Endothelial cell of umbilical vein (primary cell): ENCODE measurements at places on chromosomes 3 and 15.
A peak's percentile ranks its signal among the peaks of the same experiment; 100 is the strongest.

DNA sequence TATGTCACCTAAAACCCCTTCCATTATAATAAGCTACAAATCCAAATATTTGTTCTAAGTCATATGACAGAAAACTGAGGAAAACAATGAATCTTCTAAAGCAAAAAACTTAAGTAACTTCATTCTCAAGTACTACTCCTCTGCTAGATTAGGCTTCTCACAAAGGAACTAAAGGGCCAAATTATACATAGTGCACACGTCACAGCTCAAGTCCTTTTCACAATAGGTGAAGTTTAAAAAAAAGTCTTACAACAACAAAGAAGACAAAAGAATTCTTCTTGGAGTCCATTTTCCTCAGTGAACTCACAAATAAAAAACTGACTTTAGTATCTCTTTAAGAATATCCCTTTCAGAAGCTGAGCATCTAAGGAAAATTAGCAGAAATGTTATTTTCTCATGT is 479.9 kb downstream of the MAGI1 start:
- no peak for DNase-seq

DNA sequence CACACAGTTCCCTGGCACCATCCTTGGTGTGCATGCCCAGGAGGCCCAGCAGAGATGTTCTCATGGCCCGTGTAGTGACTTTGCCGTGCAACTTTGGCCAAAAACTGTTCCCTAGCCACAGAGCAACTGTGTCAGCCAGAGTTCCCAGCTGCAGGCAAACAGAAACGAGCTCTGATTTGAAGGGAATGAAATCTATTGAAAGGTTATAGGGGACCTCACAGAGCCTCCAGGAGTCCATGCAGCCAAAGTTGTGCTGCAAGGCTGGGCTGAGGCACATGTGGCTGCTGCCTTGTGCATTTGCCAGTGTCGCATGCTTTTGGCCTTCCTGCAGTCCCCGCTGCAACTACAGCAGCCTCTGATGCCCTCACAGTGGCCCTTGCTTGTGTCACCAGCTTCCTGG is 70.5 kb downstream of the PLXNA1 start:
- DNase-seq = no peak

- DNase-seq = peak; percentile 73
These were observed 653.6 kb downstream of the NAALADL2 start for GRCh38 chr3:175512700-175513099.

- peak; percentile 77 for DNase-seq
These were observed 116.0 kb upstream of the GADL1 start for GRCh38 chr3:31010491-31010890.

GRCh38 chr3:7543294-7543880 is 682.5 kb downstream of the GRM7 start:
- DNase-seq = peak; percentile 72

DNA sequence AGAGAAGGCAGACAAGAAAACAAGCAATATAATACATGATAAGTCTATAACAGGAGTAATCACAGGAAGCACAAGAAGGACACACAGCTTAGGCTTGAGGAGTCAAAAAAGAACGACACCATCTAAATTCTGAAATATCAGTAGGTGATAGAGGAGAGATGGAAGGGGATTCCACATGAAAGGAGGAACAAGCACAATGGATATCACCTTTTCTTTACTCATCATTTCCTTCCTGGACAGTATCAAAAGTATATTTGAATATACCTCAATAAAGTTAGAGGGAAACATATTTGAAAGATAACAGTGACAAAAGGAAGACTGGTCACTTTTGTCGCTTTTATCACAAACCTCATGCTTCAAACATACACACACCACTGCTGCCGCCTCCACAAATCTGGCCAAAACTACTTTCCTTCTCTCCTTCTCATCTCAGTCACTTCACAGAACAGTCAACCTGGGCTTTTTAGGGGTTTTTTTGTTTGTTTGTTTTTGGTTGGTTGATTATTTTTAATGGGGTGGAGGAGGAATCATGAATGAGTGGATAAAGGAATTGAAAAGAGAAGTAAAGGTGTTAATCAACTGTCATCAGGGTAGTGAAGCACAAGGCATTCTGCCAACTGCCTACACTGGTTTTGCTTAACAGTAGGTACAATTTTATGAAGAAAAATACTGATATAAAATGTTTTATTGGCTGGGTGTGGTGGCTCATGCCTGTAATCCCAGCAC is 18.5 kb downstream of the DENND4A start:
- no peak for DNase-seq

- peak; percentile 82 for DNase-seq
These were observed 70.7 kb downstream of the SSR3 start for GRCh38 chr3:156483961-156484787.

GRCh38 chr3:16365491-16366128 is 100.6 kb downstream of the OXNAD1 start:
- no peak for DNase-seq

- DNase-seq = peak; percentile 97
These were observed 34.8 kb upstream of the CD47 start for GRCh38 chr3:108125550-108126071.

- no peak for DNase-seq
These were observed 75.0 kb upstream of the RNU6-1 start for GRCh38 chr15:67914537-67915460.

DNA sequence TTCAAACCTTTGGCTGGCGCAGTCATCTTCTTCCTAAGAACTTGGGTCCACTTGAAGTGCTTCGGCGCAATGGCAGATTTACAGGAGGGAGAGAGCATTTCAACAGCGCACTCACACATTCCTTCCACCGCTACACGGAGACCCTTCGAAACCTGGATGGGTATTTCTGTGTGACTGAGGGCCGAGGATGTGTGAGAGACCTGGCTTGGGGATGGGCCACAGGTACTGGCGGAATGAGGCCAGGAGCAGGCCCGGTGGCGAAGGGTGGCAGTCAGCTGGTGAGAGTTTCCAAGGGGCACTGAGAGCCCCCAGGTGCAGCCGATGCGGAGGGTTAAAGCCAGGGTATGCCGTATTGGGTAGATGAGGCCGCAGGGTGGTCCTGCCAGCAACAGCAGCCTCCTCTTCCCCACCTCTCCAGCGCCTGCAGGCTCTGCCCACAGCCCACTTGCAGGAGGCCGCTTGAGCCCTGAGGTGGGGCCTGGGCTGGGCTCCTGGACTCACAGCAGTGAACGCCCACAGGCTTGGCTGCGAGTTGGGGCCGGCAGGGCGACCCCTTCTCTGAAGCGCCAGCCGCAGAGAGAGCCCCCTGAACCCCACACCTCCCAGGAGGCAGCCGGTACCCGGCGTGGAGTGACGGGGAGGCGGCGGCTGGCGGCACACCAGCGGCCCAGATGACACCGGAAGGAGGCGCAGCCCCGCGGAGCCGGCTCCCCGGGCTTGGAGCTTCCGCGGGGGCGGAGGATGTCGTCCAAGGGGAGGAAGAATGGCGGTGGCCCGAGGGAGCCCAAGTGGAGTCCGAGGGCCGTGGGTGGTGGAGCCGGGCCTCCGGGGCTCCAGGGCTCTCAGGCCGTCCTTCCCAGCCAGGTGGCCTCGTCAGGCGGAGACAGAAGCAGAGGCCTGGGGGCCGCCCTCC is 166.5 kb downstream of the NSMCE3 start:
- DNase-seq = no peak

- DNase-seq = peak; percentile 17
These were observed 33.5 kb upstream of the SPATA12 start for GRCh38 chr3:57026944-57027343.

GRCh38 chr3:33523093-33523667 is 83.0 kb upstream of the UBP1 start:
- no peak for DNase-seq

DNA sequence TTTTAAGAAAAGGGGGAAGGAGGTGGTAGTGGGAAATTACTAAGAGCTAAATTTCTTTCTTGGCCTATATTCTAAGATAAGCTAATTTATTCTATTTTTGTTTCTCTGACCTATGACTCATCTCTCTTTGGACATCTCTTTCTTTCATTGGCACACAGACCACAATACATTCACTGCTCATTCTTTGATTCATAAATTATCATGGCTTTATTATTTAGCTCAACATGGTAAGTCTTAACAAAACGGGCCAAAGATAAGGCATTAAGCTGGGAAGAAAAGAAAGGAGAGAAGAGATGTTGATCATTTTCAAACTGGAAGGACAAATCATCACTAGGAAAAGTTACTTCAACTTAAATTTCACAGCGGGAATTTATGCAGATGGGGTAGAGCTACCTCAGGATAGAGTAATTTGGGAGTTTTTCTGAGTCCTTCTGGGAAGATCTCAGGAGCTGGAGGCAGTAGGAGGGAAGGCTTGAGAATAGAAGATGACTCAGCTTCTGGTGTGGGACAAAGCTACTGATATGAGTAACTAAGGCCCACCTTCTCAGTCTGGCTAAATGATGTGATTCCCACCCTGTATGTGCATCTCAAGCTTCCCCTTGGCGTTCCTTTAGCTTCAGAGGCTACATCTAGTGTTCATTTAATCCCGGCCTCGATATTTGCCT is 7.5 kb upstream of the ALCAM start:
- peak; percentile 69 for DNase-seq

- DNase-seq = no peak
These were observed 269.2 kb upstream of the CNTN3 start for GRCh38 chr3:74883690-74884089.

- no peak for DNase-seq
These were observed 602.1 kb upstream of the ZNF385D start for GRCh38 chr3:22353126-22353525.

- DNase-seq = no peak
These were observed 38.5 kb upstream of the COL8A1 start for GRCh38 chr3:99599894-99600293.

DNA sequence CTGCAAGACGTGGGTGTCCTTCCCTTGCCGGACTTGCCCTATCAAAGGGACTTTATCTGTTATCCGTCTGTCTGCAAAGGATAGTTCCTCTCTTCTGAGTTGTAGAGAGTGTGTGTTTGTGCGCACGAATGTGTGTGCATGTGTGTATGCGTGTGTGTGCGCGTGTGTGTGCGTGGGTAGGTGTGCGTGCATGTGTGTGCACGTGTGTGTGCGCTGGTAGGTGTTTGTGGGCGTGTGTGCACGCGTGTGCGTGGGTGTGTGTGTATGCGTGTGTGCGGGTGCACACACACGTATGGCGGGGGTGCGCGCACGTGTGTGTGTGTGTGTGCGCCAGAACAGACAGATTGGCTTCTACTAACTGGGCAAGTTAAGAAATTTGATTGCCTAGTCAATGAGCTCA is 4.1 kb upstream of the BMF start:
- DNase-seq = no peak

- no peak for DNase-seq
These were observed 17.1 kb upstream of the PLSCR1 start for GRCh38 chr3:146561463-146561862.

DNA sequence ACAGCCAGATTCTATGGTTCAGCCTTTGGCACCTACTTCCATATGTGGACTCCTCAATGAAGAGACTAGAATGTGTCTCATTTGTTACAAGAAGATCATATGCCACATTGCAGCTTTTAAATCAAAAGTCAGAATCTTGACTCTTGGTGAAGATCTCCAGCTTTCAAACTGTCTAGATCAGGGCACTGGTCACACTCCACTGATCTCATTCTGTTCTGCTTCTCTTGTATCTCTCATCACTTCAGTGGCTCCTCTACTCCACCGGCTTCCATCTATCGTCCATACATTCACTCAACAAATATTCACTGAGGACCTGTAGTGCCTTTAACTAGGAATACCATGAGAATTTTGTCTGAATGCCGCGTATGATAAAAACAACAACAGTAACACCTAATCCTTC is 203.3 kb upstream of the LPP start:
- no peak for DNase-seq

DNA sequence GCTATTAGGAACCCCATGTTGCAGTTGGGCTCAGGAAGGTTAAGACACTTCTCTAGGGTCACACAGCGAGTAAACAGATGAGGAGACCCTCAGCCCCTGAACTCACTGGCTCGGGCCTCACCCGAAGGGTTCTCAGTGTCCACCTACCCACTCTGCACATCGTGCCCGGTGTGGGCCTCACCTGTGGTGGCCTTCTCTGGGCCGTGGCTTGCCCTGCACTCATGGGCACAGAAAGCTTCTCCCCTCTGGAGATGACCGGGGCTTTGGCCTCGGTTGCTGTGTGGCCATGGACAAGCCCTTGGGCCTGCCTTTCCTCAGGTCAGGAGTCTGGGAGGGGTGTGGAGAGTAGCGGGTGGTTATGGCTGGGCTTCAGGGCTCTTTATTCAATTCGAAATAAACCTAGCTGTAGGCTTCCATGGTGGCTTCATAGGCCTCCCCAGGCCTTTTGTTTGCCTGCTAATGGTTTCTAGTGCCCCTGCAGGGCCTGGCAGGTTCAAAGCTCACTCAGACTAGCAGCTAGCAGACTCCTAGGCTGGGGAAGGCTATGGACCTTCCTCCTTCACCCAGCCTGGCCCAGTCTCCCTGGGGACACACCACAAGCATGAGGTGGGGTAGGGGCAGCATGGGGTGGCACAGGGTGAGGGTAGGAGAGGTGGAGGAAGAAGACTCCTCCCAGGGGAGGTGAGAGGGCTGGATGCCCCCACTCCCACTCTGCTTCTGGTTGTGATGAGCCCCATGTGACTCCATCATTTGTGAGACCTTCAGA is 103.1 kb downstream of the LINGO1 start:
- no peak for DNase-seq

GRCh38 chr3:170918715-170919114 is 10.3 kb upstream of the EIF5A2 start:
- DNase-seq = no peak

- peak; percentile 12 for DNase-seq
These were observed 20.1 kb upstream of the PPIB start for GRCh38 chr15:64182859-64183370.

DNA sequence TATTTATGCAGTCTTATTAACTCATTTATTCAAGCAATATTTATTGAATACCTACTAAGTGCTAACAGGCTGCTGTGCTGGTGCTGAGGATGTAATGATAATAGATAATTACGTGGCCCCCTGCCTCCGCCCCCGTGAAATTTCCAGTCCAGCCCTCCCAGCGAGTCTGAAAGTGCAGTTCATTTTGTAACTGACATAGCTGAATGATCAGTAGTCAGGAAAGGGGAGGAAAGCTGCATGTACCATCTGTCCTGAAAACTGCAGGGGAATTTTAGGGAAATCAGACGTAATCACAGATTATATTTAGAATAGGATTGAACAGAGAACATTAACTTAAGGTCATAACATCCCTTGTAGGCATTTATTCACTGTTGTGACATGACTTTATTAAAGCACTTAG is 736.8 kb downstream of the MCTP2 start:
- DNase-seq = no peak

- DNase-seq = no peak
These were observed 819 bp downstream of the KLHL40 start for GRCh38 chr3:42685891-42686820.
